ENCODE measurements at places on chromosomes 1 and 21. TPM values are rescaled to one million over a fixed set of nuclear protein-coding genes. Genes with fewer than 3 reads are reported as not detected.

DNA sequence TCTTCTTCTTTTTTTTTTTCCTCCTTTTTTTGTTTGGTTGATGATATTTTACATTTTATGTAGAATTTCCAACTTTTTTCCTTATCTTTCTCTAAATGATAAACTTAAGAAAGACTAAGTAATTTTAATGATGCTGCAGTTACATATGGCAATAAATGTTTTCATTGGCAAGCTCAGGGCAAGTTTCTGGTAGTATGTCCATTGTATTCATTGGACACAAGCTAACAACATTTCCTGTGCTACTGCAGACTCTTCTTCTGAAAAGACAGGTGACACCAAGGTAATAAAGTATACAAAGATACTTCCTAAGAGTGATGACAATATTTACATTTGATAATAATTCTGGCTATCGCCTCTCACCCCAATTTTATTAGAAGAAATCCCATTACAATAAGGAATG, 219.2 kb upstream of the NFIA start:
- no peak for DNase-seq

GRCh38 chr1:6580119-6580592, 362 bp downstream of the ZBTB48 start:
- DNase-seq, result no peak

CD1B gene
- not detected for polyA plus RNA-seq

GRCh38 chr21:28798798-28799197, 193.9 kb downstream of the LTN1 start:
- no peak for DNase-seq

FMO5 gene
- 12.3 TPM for polyA plus RNA-seq

ZMYND12 gene
- polyA plus RNA-seq, result 17.7 TPM

PDZK1IP1 gene
- 2,553 TPM for polyA plus RNA-seq

- no peak for DNase-seq
Measured at GRCh38 chr1:87584586-87584985, 255.9 kb downstream of the LMO4 start.

LRRC8B gene
- 2.4 TPM for polyA plus RNA-seq

- DNase-seq, result no peak
Measured at GRCh38 chr1:48859456-48859855, 82.8 kb upstream of the BEND5 start.

DNA sequence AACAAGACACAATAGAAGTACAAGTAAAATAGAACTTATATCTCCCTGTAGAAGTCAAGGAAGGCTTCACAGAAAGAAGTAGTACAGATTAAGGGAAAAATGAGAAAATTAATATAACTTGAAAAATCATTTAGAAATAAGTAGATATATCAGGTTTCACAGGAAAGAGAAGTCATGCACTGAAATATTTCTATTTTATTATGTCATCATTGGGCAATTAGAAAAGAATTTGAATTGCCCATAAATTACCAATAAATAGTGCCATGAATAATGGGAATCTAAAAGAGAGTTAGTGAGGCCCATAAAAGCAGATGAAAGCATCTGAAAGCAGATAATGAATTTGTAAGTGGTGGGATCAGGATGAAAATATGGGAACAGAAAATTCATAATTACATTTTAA, 1597.8 kb downstream of the PLA2G4A start:
- DNase-seq, result no peak

DNA sequence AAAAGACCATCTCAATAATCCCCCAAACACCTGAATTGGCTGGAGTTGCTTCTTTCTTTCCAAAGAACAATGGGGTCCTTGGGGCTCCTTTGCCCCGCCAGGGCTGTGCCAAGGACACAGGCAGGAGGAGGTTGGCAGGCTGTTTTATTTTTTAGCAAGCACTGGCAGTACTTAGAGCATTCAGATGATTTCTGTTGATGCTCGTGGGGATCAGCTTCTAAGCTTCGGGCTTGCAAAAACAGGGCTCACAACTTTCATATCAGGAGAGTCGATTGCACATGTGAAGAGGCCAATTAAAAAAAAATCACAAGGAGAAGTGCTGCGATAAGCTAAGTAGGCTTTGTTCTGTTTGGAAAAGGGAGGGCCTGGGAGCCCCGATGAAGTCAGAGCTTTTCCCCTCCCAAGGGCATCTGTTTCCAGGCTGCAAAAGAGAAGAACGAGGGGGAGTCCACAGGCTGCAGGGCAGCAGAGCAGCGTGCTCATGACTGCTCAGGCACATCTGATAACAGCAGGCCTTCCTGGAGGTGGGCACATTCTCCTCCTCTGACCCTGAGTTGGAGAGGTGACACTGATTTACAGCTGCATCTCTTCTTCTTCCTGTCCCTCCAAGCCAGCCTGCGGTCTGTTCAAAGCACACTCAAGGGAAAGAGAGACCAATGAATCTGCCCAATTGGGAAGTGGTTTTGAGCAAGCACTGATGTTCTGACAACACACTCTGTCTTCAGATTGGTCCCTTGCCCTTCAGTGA, 27.3 kb upstream of the BCAR3 start:
- no peak for DNase-seq

DNA sequence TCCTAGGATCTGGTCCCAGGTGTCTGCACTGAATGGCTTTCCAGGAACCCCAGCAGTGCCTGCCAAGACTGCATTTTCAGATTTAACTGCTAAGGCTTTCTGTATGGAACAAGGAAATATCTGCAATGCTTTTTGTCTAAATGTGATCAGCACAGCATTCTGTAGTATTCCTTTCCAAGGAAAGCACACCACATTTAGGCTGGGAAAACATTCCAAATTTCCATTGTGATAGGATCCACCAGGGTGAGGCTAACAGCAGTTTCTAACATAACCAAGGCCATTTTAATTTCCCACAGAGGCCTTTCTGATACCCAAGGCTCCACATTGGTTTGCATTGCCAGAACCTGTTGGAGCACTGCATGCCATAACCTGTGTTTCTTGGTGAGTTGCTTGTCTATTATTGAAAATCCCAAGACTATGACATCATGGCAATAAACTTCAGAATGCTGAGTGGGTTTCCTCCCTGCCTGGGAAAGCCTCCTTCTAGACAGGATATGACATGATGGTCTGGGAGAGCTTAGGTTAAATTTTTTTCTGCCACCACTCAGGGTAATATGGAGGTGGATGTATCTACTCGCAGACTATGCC, 23.3 kb upstream of the PTGFRN start:
- no peak for DNase-seq

GRCh38 chr1:231396643-231397042, 25.4 kb downstream of the EGLN1 start:
- no peak for DNase-seq
